IMR-90 (cell line): ENCODE measurements at places on chromosomes 4 and X. TPM values are rescaled to one million over a fixed set of nuclear protein-coding genes. Genes with fewer than 3 reads are reported as not detected.

Gene MAGEA8
- not detected in 2 replicates for total RNA-seq

Gene GIMD1
- total RNA-seq = not detected in 2 replicates

Gene ERVMER34-1
- not detected in 2 replicates for total RNA-seq

Gene CDKL2
- under 0.01 and 0.18 TPM in 2 replicates for total RNA-seq

Gene SERPINA7
- not detected in 2 replicates for total RNA-seq

Gene BANK1
- under 0.01 and 0.28 TPM in 2 replicates for total RNA-seq

Gene NDP
- total RNA-seq = 0.28 and 0.36 TPM in 2 replicates
